ENCODE measurements at places on chromosomes 2 and 18.
A peak's percentile ranks its signal among the peaks of the same experiment; 100 is the strongest.

GRCh38 chr18:199214-199613 is 40.9 kb downstream of the USP14 start:
- no peak for DNase-seq

GRCh38 chr2:27086724-27087593 is at the start of gene KHK:
KHK (plus strand) TSS chr2:27086772; CDS start chr2:27087260, 488 bp downstream.
- DNase-seq: peak; percentile 72

GRCh38 chr2:134429886-134430285 is 176.0 kb downstream of the MGAT5 start:
- no peak for DNase-seq

DNA sequence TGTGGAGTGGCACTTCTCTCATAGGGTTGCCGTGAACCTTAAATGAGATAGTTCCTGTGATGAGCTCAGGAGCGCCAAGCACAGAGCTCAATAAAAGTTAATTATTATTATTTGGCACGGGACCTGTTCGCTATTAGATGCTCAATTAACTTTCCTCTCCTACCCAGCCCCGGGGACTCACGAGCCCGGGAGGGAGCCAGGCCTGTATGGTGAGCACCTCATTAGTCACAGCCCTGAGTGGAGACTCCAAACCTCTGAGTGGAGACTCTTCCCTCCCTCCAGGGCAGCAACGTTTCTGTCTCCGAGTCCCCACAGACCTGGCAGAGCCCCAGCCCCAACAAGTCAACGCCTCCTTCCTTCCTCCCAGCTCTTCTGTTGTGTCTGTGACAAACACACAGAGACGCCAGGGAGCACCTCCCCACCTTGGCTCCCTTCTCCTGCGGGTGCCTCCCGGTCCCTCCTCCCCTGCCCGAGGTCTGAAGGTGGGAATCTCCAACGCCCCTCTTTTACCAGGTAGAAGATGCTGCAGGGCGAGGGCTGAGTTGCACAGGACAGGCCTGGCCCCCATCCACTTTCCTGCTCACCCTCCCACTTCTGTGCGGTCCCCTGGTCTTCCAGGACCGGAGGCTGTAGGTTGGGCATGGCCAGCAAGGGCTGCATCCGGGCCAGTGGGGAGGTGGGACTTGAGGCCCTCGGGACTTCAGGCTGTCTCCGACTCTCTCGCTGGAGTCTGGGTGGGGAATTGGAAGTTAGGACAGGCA is 52.7 kb upstream of the ODC1 start:
- DNase-seq: no peak

Measured in NCI-H1105 (cell line).